ENCODE measurements at places on chromosomes 5 and 9. TPM values are rescaled to one million over a fixed set of nuclear protein-coding genes. Genes with fewer than 3 reads are reported as not detected.

The GRM6 gene
- total RNA-seq, result not detected

The TCOF1 gene
- 8.4 TPM for total RNA-seq

DNA sequence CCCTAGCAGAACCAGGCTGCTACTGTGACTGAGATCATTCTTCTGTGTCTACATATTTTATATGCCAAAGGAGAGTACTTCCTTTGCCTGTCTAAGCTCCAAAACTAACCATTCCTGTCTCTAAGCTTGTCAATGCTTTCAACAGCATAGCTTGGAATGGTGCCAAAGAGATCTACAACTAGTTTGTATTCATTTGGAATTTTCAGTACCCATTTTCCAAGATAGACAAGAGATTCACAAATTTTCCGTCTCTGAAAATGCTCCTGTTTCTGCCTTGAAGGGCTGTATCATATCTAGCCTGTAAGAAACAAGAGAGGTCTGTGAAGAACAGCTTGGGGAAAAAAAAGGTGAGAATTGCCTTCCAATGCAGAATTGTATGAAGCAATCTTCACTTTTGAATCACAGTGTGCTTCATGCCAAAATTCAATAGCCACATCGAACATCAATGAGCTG, 334.4 kb upstream of the ACTBL2 start:
- peak; percentile 92 for DNase-seq

GRCh38 chr5:159832073-159832472, 84.2 kb upstream of the ADRA1B start:
- DNase-seq, result no peak

- peak; percentile 73 for DNase-seq
Observed at GRCh38 chr5:143436871-143437270, 33.4 kb upstream of the NR3C1 start.

The C6 gene
- not detected for total RNA-seq

GRCh38 chr9:128206916-128207910, 4.0 kb downstream of the DNM1 start:
- DNase-seq, result no peak

DNA sequence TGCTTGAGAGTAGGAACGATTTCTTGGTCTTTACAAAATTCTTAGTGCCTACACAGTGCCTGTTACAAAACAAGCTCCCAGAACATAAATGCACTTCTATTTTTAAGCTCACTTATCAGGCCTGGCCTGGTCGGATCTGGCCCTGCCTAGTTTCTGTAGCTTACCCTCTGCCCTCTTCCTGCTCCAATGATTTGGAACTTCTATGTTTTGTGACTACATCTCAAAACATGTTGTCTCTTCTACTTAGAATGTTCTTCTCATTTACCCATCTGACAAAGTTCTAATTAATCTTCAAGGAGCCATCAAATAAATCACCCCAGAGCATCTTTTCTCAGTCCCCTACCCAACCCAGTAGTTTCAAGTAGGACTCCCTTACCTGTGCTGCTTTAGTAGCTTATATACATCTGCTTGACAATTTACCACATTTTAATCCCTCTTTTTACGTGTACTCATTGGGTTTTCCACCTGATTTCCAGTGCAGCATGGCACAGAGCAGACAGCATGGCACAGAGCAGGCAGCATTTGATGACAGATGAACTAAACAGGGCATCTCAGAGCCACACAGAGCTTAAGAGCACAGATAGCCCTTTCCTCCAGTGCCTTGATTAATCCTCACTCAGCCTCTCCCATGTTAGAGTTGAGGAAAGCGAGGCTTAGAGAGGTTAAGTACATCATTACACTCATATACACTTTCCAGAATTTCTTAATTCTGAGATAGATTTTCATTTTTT, 171.9 kb downstream of the MAPKAP1 start:
- no peak for DNase-seq

The TGFBR1 gene
- total RNA-seq, result 58.9 TPM

- DNase-seq, result no peak
Observed at GRCh38 chr5:65801352-65801783, 79.4 kb downstream of the NLN start.

GRCh38 chr5:76535577-76535976, 87.6 kb downstream of the F2RL2 start:
- no peak for DNase-seq

Measured in bronchial epithelial cell (primary cell).